ENCODE measurements at places on chromosomes 4 and X.

- H3K27me3 ChIP-seq: no peaks in the 10 kb centered on the region
- peaks cover 6% of the 10 kb centered on the region for H3K4me1 ChIP-seq
- H3K4me3 ChIP-seq: no peak overlapping the region
- H3K36me3 ChIP-seq: no peaks in the 10 kb centered on the region
- DNase-seq: no peak
- H3K27ac ChIP-seq: peak overlapping the region; percentile 71
Observed at GRCh38 chr4:76548704-76549103, 113.7 kb downstream of the SHROOM3 start.

DNA sequence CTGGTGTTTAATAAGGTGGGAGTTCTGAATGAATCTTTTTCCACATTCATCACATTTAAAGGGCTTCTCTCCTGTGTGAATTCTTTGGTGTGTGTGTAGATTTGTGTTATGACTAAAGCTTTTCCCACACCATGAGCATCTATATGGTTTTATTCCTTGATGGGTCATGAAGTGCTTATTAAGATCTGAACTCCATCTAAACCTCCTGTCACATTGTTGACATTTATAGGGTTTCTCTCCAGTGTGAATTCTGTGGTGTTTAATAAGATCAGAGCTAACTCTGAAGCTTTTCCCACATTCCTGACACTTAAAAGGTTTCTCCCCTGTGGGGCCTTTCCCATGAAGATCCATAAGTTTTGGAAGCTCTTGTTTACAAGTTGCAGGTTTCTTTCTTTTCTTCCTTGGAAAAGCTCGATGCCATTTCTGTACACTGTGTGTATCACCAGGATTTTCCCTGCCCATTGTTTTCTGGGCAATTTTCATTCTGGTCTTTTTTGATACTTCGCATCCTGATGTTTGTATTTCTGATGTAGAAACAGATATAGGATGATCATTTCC is 21.9 kb upstream of the ETDC start:
- H3K4me1 ChIP-seq: no peaks in the 10 kb centered on the region
- no peaks in the 10 kb centered on the region for H3K36me3 ChIP-seq
- DNase-seq: no peak
- H3K27me3 ChIP-seq: no peaks in the 10 kb centered on the region

- no peaks in the 10 kb centered on the region for H3K4me1 ChIP-seq
- peak; percentile 61 for DNase-seq
- no peaks in the 10 kb centered on the region for H3K36me3 ChIP-seq
- no peaks in the 10 kb centered on the region for H3K27me3 ChIP-seq
- H3K4me3 ChIP-seq: no peak overlapping the region
Observed at GRCh38 chr4:5998333-5998936, 19.8 kb downstream of the C4orf50 start.

DNA sequence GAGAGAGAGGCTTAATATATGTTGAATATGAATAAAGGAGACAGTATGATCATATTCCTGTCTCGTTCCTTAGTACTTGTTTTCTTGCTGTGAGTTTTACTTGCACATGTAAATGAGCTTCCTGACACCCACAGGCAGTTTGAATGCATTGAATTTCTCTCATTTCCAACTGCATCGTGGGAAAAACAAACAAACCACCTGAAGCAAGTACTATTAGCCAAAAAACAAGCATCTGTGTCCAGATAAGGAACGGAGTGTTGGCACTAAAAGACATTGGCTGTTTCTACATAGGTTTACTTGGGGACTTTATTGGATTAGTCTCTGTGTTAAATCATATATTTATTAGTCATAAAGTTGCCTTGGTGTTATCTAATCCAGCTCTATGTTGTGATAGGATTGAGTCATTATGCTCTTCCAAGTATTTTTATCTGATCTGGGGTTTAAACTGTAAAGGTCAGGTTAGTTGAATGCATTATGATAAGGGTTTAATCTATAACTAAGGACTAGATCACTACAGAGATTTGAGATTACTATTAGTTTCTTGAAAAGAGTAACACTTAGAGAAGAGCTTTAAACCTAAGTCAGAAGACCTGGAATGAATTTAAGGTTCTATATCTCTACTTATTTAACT is 339.0 kb upstream of the SPANXN4 start:
- no peaks in the 10 kb centered on the region for H3K36me3 ChIP-seq
- H3K27me3 ChIP-seq: no peaks in the 10 kb centered on the region
- H3K27ac ChIP-seq: no peak overlapping the region
- DNase-seq: no peak

DNA sequence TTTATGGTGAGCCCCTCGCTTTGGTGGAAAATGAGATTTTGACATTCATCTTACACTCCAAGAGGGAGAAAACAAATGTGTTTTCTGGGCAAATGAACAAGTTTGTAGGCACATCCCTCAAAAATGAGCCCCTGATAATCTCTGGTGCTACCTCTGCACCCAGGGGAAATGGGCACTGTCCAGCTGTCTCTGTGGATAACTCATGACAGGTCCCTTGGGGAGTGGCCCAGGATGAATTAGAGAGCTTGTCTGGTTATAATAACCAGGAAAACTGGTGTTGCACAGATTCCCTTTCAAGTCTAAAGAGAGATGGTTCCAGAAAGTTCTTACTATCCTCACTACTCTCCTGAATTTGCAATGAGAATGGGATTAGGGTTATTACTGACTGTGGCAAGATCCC is 7.5 kb downstream of the RASL11B start:
- DNase-seq: no peak
- H3K27me3 ChIP-seq: no peaks in the 10 kb centered on the region
- no peaks in the 10 kb centered on the region for H3K4me1 ChIP-seq
- no peaks in the 10 kb centered on the region for H3K36me3 ChIP-seq
- H3K4me3 ChIP-seq: no peak overlapping the region

All from prostate gland (tissue), 2 donors.